Left lung (tissue), 14 donors: ENCODE measurements at places on chromosomes 12 and 14. TPM values are rescaled to one million over a fixed set of nuclear protein-coding genes. Genes with fewer than 3 reads are reported as not detected.

DNA sequence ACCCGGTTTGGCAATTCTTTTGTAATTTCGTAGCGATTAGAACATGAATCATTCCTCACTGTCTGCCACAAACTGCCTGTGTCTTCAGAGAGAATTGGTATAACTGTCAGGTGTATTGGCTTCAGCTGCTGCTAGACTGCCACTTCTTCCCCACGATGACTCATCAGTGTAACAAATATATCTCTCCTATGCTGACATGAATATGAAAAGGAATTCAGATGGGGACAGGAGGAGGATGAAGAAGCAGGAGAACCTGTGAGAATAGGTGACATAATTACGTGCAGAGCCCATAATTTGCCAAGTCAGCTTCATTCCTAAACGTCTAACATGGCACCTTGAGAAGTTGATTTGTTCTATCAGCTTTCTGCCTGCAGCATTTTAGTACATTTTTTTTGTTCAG lies 64.9 kb downstream of the FRMD6 start:
- no peak overlapping the region for H3K27ac ChIP-seq
- no peak overlapping the region for H3K4me3 ChIP-seq
- no peaks in the 10 kb centered on the region for H3K36me3 ChIP-seq
- H3K4me1 ChIP-seq, result no peaks in the 10 kb centered on the region
- H3K27me3 ChIP-seq, result no peaks in the 10 kb centered on the region

GRCh38 chr14:42214981-42215491 lies 608.4 kb downstream of the LRFN5 start:
- DNase-seq, result peak; percentile 24
- no peaks in the 10 kb centered on the region for H3K36me3 ChIP-seq
- H3K4me3 ChIP-seq, result no peak overlapping the region
- H3K27me3 ChIP-seq, result no peaks in the 10 kb centered on the region
- H3K27ac ChIP-seq, result peak overlapping the region; percentile 3
- H3K4me1 ChIP-seq, result no peaks in the 10 kb centered on the region

DNA sequence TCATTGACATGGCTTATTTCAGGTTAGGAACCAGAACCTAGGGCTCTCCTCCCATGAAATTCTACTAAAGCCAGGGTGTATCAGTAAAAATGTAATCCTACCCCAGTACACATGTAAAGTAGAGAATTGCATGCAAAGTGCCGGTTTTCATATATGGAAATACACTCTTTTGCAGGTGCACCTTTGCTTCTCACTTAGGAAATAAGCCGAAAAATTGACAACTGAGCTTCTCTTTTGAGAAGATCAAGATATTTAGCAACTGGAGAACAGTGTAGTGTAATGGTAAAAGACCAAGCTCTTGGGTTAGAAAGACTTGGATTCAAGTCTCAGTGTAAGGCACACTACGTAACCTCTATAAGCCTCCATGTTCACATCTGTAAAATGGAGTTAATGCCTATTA lies 82.4 kb downstream of the SLC38A6 start:
- no peak overlapping the region for H3K4me3 ChIP-seq
- no peak overlapping the region for H3K27ac ChIP-seq
- H3K4me1 ChIP-seq, result no peaks in the 10 kb centered on the region

GRCh38 chr14:93091666-93092065 lies 24.1 kb downstream of the ITPK1 start:
- no peaks in the 10 kb centered on the region for H3K27me3 ChIP-seq
- no peak overlapping the region for H3K4me3 ChIP-seq
- DNase-seq, result no peak
- H3K36me3 ChIP-seq, result no peaks in the 10 kb centered on the region
- H3K4me1 ChIP-seq, result peaks cover 18% of the 10 kb centered on the region

Gene ACSM4
- polyA plus RNA-seq, result not detected

Gene ARHGEF40
- 87.4 TPM for polyA plus RNA-seq
